Upper lobe of left lung (tissue), 6 donors: ENCODE measurements at places on chromosomes 7 and 10. TPM values are rescaled to one million over a fixed set of nuclear protein-coding genes. Genes with fewer than 3 reads are reported as not detected.
A peak's percentile ranks its signal among the peaks of the same experiment; 100 is the strongest.

- H3K27me3 ChIP-seq = no peaks in the 10 kb centered on the region
- no peak overlapping the region for H3K27ac ChIP-seq
- peaks cover 15% of the 10 kb centered on the region for H3K4me1 ChIP-seq
- H3K4me3 ChIP-seq = no peak overlapping the region
These were observed 64.4 kb downstream of the ENTPD1 start for GRCh38 chr10:95820363-95820762.

GRCh38 chr7:145696071-145696470 is 420.5 kb upstream of the CNTNAP2 start:
- no peaks in the 10 kb centered on the region for H3K4me1 ChIP-seq
- H3K27me3 ChIP-seq = no peaks in the 10 kb centered on the region
- DNase-seq = no peak
- no peak overlapping the region for H3K27ac ChIP-seq
- no peaks in the 10 kb centered on the region for H3K36me3 ChIP-seq

DNA sequence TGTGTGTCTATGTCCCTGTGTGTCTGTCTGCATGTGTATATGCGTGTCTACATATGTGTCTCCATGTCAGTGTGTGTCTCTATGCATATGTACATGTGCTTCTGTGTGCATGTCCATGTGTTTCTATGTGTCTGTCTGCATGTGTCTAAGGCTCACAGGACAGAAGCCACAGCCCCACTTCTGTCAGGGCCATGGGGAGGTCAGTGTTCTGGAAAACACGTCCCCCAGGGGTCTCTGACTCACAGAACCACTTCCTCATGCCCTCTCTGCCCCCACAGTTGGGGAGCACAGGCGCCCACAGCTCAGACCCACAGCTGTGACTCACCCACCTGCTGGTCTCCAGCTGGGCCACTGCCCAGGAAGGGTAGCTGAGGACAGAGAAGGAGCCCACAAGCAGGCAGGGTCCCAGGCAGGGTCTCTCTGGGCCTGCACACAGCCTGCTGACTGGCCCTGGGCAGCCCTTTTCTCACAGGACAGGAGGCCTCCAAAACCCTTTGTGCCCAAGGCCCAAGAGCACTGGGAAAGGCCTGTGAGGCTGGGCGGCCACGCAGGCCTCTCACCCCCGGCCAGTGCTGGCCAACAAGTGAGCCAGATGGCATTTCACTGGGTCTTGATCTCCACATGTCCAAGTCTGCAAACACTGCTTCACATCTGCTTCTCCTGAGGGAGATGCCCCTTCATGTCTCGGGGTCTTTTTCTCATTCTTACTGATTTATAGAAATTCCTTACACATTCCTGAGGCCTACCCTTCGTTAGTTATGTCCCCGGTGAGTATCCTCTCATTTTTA is 102.9 kb upstream of the FAM20C start:
- peak; percentile 74 for DNase-seq
- no peaks in the 10 kb centered on the region for H3K36me3 ChIP-seq
- H3K4me3 ChIP-seq = no peak overlapping the region

- no peaks in the 10 kb centered on the region for H3K4me1 ChIP-seq
- peaks cover 7% of the 10 kb centered on the region for H3K36me3 ChIP-seq
- no peak for DNase-seq
- no peak overlapping the region for H3K27ac ChIP-seq
These were observed 116.2 kb downstream of the GLCCI1 start for GRCh38 chr7:8084836-8085235.

- H3K4me3 ChIP-seq = no peak overlapping the region
- H3K36me3 ChIP-seq = no peaks in the 10 kb centered on the region
- H3K4me1 ChIP-seq = no peaks in the 10 kb centered on the region
- H3K27me3 ChIP-seq = no peaks in the 10 kb centered on the region
- no peak overlapping the region for H3K27ac ChIP-seq
These were observed 409.1 kb downstream of the SDK1 start for GRCh38 chr7:3710122-3710521.

- no peak overlapping the region for H3K4me3 ChIP-seq
- H3K4me1 ChIP-seq = peaks cover 17% of the 10 kb centered on the region
These were observed 173.6 kb downstream of the KIAA1217 start for GRCh38 chr10:24382596-24382978.

GIMAP2 gene
- total RNA-seq = 34.0 TPM

WNT2 gene
- 1.0 TPM for total RNA-seq

PROSER2 gene
- 19.8 TPM for total RNA-seq
